CD4-positive, alpha-beta memory T cell (primary cell): ENCODE measurements at places on chromosomes 5 and 9. TPM values are rescaled to one million over a fixed set of nuclear protein-coding genes. Genes with fewer than 3 reads are reported as not detected.

DNA sequence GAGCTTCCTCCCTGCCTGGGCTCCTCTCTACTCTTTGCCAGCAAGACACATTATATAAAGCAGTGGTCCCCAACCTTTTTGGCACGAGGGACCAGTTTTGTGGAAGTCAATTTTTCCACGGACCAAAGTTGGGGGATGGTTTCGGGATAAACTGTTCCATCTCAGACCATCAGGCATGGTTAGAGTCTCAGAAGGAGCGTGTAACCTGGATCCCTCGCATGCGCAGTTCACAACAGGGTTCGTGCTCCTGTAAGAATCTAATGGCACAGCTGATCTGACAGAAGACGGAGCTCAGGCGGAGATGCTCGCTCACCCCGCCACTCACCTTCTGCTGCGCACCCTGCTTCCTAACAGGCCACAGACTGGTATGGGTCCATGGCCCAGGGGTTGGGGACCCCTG, 142.8 kb downstream of the LIFR start:
- no peak for DNase-seq
- no peaks in the 10 kb centered on the region for H3K4me1 ChIP-seq
- H3K4me3 ChIP-seq = no peak overlapping the region
- H3K36me3 ChIP-seq = no peaks in the 10 kb centered on the region
- H3K27ac ChIP-seq = no peak overlapping the region

Gene SPATA31E1
- not detected for total RNA-seq

- no peak for DNase-seq
- no peaks in the 10 kb centered on the region for H3K27me3 ChIP-seq
- no peak overlapping the region for H3K27ac ChIP-seq
- no peaks in the 10 kb centered on the region for H3K36me3 ChIP-seq
- H3K4me1 ChIP-seq = no peaks in the 10 kb centered on the region
Measured at GRCh38 chr5:36033486-36033885, 33.2 kb downstream of the UGT3A2 start.

DNA sequence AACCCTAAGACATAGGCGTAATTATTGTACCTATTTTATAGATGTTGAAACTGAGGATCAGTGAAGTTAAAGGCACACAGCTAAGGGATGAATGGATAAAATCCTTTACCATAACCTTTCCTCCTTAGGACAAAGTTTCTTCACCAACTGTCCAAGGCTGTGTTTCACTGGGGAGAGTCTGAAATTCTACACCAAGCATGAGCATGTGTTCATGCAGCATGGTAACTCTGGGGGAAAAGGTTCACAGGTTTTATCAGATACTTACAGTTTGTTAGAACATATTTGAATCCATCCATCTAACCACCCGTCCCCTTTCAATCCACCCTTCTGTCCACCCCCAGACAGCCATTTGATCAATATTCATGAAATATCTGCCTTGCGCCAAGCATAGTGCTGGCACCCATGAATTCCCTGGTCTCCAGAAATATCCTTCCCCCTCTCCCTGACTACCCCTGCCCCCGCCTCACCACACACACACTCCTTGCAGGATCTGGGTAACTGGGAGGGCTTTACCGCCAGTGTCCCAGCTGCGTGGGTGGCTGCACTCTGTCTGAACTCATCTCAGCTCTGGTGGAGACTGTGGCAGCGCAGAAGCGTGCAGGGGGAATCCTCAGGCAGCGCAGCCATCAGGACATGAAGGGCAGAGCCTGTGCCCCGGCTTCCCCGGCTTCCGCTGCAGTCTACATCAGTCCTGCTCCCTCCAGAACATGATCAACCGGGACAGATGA, 6.3 kb upstream of the KCNIP1 start:
- no peaks in the 10 kb centered on the region for H3K27me3 ChIP-seq
- H3K4me1 ChIP-seq = no peaks in the 10 kb centered on the region
- no peak for DNase-seq
- H3K4me3 ChIP-seq = no peak overlapping the region
- no peaks in the 10 kb centered on the region for H3K36me3 ChIP-seq

Gene TMEM215
- total RNA-seq = not detected

Gene CAVIN4
- 0.19 TPM for total RNA-seq

- peaks cover 18% of the 10 kb centered on the region for H3K4me1 ChIP-seq
- no peak overlapping the region for H3K4me3 ChIP-seq
- no peaks in the 10 kb centered on the region for H3K36me3 ChIP-seq
- H3K27me3 ChIP-seq = no peaks in the 10 kb centered on the region
- no peak for DNase-seq
Measured at GRCh38 chr9:78292716-78293497, 4.0 kb upstream of the PSAT1 start.
